Lung (tissue), 17 donors: ENCODE measurements at places on chromosomes 3 and 15.

DNA sequence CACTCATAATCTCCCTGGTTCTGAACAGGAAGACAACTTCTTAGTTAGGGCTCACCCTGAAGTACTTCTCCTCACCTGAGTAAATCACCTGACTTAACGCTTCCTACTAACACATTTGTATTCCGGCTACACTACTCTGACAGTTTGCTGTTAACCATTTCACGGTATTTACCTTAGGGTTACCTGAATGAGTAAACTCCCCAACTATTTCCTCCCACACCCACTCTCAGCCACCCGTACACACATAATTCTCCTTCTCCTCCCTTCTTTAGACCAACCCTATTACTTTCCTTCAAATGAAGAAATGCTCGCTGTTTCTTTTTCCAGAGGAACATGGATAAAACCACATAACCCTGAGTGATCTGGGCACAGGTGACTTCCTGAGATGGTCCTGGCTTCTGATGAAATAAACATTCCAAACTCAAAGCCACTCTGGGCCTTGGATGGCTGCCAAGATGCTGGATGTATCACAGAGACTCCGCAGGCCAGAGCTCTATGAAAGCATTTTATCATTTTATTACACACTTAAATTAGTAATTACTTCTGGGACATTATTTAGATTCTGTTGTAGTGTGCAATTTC, 183.6 kb upstream of the ATP11B start:
- no peak for DNase-seq

GRCh38 chr3:132641837-132642538, 17.6 kb downstream of the ACAD11 start:
- DNase-seq, result peak; percentile 64

DNA sequence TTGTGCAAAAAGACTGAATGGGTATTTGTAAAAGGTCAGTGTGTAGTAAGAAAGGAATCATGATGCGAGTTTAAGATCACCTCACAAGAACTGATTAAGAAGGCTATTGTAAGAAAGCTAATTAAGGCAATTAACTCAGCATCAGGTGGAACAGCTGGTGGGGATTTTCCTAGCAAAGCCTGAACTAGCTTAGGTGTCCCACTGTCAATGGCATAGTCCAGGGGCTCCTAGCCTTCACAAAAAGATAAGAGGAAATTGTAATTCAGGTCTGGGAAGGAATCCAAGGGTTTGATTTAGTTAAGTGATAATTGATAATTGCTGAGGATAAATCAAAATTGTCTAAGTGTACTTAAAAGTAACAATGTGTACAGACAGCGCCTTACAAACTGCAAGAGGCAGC, 901.6 kb downstream of the TUSC7 start:
- no peak for DNase-seq

DNA sequence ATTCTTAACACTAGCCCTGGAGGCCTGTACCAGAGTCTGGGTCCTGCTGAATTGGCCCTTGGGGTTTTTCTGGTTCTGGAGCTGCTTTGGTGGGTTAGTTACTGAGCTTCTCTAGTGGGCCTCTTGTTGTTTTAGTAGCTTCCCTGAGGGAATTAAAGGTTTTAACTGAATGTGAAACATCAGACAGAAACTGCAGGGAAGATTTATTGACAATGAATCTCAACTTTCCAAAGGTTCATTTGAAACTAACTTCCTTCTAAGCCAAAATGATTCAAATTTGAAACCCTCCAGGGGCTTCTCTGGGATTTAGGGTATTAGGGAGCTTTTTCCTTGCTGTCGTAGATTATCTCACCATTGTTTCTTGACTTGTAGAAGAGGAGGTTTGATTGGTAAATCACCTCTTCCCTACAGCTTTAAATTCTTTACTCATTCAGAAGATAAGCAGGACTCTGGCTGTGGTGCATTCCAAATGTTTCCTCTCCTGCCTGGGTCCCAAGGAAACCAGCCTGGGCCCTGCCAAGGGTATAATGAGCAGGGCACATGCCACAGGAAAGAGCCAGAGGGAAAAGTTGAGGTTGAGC, 71.0 kb downstream of the TP63 start:
- DNase-seq, result no peak

- no peak for DNase-seq
Measured at GRCh38 chr15:28885128-28885629, 595 bp upstream of the APBA2 start.

- peak; percentile 49 for DNase-seq
Measured at GRCh38 chr3:37492977-37493471, 318.6 kb upstream of the LRRFIP2 start.

- no peak for DNase-seq
Measured at GRCh38 chr3:114566162-114566755, 272.4 kb downstream of the TIGIT start.

- DNase-seq, result no peak
Measured at GRCh38 chr3:142976621-142977398, 13.3 kb upstream of the PAQR9 start.

DNA sequence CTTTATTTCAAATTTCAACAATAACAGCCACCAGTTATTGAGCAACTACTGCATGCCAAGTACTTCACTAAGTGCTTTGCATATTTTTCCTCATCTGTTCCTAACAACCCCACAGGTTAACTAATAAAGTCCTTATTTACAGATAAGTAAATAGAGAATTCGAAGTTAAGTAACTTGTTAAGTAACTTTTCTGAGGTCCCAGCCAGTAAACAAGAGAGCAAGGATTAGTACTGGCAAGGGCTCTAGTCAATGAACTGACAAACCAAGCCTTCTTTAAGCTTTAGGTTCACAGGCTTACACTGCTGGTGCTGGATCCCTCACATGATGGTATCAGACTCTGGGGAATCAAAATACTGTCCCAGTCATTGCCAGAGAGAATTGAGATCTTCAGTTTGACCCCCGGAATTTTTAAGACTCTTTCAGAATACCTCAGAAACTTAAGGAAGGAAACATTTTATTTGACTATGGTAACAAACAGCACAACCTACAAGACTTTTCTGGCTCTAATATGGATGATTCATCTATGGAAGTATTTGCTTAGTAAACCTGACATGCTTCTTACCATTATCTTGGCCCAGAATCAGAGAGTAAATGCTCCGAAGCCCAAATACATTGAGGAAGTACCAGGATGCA, 16.5 kb downstream of the EMC3 start:
- no peak for DNase-seq

- DNase-seq, result no peak
Measured at GRCh38 chr3:42589382-42590109, 1.1 kb upstream of the SS18L2 start.

DNA sequence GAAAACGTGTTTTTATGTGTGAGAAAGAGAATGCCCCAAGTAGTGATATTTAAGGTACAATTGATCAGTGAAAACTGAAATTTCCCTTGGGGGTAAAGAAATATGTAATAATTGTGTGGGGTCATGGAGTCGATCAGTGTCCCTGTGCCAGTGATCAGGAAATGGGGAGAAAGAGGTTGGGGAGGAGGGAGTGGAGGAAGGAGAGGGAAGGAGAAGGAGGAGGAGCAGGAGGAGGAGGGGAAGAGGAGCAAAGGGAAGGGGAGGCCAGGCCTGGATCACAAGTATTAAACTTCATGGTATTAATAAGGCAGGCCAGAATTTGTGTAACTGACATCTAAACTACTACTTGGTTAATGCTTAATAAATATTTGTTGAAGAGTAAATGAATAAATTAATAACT, 30.4 kb downstream of the THSD4 start:
- no peak for DNase-seq

- peak; percentile 70 for DNase-seq
Measured at GRCh38 chr15:82129761-82130160, 83.9 kb upstream of the MEX3B start.

DNA sequence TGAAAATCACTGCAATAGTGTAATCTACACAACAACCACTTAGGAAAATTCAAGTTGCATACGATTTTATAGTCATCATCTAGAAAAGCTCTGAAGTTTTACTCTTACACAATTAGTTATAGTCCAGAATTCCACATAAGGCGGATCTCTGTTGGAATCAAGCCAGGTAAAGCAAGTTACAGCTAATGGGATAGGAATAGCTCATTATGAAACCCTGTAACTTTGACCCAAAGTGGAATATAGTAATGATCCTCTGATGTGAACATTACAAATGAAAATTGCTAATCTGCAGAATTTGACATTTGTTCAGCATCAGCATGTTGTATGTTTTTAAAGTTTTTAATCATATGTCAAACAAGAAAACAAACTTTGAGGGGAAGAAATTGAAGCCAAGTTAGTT, 4.4 kb downstream of the CERS3 start:
- DNase-seq, result no peak

DNA sequence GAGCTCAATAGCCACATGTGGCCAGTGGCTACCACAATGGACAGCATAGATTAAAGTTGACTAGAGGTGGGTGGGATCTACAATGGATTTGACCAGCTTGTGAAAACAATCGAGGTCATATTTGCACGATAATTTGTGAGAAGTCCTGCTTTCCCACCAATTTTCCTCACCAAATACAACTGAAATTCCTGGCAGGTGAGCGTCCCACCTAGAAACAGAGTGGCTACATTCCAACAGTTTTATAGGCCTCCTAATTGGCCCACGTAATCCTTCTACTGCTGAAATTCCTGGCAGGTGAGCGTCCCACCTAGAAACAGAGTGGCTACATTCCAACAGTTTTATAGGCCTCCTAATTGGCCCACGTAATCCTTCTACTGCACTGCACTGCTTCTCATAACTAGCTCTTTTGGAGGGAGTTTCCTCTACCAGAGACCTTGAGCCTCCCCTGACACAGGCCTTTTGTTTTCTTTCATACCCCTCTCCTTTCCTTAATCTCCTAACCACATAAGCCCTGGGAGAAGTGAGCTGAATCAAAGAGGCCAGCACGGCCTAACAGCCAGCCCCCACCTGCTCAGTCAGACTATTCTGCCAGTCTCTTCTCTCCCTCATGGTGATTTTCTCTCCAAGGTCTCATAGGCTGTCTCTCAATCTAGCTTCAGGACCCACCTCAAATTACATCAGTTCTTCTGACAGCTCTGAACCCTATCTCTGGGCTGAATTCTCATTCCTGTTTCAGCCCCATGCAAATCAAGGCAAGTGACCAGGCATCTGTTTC, 80.2 kb downstream of the BFSP2 start:
- peak; percentile 22 for DNase-seq

DNA sequence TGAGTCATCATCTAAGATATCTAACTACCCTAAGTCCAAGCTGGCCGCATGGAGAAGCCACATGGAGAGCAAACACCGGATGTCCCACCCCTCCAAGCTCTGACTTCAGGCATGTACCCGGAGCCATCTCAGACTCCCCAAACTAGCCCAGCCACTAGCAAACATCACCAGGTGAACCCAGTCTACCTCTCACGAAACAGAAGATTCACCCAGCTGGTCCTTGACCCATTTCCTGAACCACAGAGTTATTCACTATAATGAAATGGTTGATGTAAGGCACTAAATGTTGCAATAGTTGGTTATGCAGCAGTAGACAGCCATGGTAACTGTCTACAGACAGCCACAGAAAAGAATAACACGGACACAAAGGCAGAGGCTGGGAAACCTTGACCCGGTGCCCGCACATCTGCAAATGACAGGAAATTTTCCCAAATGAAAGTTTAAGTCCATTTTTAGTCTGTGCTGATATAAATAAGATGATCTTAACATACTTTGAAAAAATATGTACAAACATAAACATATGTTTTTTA, 265.5 kb upstream of the ATP10A start:
- no peak for DNase-seq

GRCh38 chr3:126307591-126308393, 49.4 kb downstream of the KLF15 start:
- DNase-seq, result no peak
